ENCODE measurements at places on chromosomes 16 and 17. TPM values are rescaled to one million over a fixed set of nuclear protein-coding genes. Genes with fewer than 3 reads are reported as not detected.

RGS9 gene
- total RNA-seq: 14.3 TPM

DNAI2 gene
- total RNA-seq: not detected

MEOX1 gene
- not detected for total RNA-seq

MCRIP1 gene
- total RNA-seq: 115 TPM

CHD9NB gene
- total RNA-seq: 4.5 TPM

GRAPL gene
- not detected for total RNA-seq

DNA sequence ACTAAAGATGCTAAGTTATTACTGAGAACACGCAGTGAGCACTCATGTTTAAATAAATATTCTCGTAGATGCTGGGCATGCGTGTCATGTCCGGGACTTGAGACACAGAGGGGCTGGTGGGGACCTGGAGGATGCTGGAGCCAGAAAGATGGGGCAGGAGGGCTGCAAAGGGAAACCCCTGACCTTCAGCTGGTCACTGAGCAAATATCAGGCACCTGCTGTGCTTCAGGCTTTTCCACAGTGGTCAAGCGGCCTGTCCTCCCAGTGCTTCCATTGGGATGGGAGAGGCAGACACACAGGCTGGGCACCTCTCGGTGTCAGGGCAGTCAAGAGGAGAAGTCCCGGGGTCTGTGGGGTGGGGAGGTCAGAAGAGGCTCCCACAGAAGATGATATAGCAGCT is 211.4 kb downstream of the GSG1L start:
- DNase-seq: no peak

GRCh38 chr16:87929986-87930385 is 6.3 kb downstream of the CA5A start:
- DNase-seq: no peak

- DNase-seq: no peak
Measured at GRCh38 chr17:58332778-58333735, 4.5 kb upstream of the TSPOAP1 start.

DNA sequence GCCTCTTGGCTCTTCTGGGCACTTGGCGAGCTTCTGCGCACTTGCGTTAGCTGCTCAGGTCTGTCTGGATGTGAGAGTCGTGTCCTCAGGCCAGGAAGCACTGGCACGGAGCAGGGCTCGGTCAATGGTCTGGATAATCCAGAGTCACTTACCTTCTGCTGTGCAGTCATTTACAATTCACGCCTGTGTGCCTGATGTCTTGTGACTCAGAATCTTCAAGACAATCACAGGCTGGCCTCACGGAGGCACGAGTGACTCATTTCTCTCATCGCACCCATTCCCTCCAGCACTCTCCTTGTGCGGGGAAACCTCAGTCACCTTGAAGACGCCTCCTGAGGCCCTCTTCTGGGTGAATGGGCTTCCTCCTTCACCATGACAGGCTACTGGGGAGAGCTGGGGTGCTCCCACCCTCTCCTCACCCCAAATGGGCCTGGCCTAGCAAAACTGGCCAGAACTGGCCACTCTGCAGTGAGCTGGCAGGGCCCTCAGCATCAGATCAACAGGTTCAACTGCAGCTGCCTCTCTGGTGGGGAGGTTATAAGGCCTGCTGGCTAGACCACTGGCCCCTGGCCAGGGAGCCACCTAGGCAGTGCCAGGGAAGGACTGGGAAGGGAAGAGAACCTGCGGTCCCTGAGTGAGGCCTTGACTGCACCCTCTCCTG is 1.9 kb upstream of the CAPN15 start:
- DNase-seq: no peak

DNA sequence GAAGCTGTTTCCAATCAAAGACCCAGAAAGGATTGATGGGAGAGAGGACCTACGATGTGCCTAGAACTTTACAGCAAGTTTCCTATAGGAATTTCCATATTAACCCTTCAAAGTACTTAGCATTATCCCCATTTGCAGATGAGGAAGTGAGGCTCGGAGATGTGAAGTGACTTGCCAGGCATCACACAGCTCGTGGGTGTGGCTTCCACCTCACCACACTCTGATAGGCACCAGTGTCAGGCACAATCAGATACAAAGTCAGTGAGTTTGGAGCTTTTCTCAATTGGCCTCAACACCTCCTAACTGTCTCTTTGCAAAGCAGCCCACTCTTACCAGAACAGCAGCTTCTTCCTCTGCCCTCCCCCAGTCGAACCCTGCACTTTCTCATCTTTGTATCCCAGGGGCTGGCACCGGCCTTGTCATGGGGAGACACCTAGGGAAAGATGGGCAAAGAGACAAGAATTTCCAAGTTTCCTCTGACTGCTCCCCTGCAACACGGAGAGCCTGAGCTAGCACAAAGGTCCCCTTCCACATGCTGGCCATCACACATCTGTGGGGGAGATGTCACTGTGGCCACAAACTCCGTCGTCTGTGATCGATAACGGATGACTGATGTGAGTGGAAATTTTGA is 37.4 kb upstream of the CCL1 start:
- DNase-seq: no peak

GRCh38 chr17:52827526-52827925 is 669.0 kb upstream of the CA10 start:
- DNase-seq: no peak

DNA sequence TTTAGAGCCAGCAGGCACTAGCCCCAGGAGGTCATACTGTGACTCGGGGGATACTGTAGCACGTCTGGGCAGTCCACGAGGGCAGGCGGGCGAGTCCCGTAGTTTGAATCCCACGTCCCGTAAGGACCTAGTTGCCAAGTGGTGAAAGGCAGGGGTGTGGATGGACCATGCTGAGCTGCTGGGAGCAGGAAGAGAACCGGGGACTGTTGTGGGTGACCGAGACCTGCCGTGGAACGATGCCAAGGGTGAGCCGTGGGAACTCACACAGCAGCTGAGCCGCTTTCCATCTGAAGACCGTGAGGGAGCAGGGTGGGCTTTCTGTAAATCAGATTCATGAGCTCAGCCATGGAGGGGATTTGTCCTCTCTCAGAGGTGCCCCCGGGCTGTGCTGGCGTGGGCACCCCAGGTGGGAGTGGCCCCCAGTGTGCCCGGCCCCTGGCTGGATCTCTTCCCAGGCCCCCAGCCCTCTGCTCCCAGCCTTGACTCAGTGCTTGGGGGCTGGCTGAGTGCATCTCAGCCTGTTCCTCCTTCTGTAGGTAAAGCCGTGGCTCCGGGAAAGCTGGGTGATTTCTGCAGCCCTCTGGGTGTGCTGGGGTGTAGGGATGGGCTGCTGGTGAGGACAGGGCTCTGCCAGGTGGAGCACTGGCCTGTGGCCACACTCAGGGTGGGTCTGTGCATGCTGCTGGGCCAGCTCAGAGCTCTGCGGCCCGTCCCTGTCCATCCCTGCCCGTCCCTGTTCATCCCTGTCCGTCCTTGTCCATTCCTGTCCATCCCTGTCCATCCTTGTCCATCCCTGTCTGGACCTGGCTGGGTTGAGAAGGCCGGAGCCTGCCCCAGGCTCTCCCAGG is 13.6 kb downstream of the ASPSCR1 start:
- DNase-seq: no peak

DNA sequence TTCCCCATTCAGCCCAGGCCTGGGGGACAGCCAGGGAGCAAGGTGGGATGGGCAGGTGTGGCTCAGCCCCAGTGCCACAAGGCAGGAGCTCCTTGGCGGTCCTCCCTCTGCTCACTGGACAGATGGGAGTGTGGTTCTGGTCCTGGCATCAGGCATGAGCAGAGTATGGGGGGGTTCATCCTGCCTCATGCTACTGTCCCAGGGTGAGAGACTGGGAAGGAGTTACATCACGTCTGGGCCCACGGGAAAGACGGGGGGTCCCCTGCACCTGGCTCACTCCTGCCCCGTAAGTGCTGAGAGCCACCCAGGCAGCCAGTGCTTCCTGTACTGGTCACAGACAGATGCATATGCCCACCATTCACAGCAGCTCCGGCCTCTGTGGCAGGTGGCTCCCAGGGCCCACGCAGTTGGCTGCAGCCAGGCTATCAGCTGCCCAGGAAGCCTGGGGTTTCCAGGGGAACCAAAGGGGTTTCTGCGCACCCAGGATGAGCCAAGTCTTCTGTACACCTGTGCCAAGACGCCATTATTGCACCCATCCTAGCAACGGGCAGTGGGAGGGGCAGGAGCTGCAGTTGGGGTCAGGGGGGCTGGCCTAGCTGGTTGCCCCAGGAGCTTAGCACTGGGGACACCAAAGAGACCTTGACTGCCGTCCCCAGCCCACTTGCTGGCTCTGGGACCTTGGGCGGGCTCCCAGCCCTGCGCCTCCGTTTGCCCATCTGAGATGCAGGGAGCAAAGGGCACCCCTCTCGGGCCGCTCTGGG is 1.9 kb downstream of the BAIAP3 start:
- DNase-seq: no peak

- no peak for DNase-seq
Measured at GRCh38 chr17:10010752-10011151, 105.7 kb upstream of the RCVRN start.

- DNase-seq: no peak
Measured at GRCh38 chr16:74657870-74658642, 8.6 kb downstream of the RFWD3 start.

- no peak for DNase-seq
Measured at GRCh38 chr16:66507731-66508239, 42.1 kb downstream of the TK2 start.

- no peak for DNase-seq
Measured at GRCh38 chr17:35548208-35548810, 10.8 kb upstream of the SLFN12L start.

DNA sequence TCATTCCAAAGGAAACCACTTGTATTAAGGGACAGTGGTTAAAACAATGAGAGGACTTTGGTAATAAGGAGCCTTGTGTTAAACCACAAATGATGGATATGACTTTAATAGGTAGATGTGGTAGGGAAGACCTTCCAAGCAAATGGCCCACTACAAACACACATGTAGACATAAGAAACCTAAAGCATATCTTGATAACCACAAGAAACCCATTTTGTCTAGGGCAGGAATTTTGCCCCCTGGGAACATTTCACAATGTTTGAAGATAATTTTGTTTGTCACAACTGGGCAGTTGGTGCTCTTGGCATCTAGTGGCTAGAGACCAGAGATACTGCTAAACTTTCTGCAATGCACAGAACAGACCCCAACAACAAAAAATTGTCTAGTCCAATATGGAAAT is 25.8 kb downstream of the KCNJ2 start:
- DNase-seq: no peak

GRCh38 chr17:4540687-4541327 is 14.4 kb downstream of the MYBBP1A start:
- no peak for DNase-seq

- DNase-seq: no peak
Measured at GRCh38 chr17:39352511-39352910, 48.9 kb downstream of the FBXL20 start.

GRCh38 chr17:36030956-36031355 is 13.2 kb upstream of the CCL23 start:
- DNase-seq: no peak

DNA sequence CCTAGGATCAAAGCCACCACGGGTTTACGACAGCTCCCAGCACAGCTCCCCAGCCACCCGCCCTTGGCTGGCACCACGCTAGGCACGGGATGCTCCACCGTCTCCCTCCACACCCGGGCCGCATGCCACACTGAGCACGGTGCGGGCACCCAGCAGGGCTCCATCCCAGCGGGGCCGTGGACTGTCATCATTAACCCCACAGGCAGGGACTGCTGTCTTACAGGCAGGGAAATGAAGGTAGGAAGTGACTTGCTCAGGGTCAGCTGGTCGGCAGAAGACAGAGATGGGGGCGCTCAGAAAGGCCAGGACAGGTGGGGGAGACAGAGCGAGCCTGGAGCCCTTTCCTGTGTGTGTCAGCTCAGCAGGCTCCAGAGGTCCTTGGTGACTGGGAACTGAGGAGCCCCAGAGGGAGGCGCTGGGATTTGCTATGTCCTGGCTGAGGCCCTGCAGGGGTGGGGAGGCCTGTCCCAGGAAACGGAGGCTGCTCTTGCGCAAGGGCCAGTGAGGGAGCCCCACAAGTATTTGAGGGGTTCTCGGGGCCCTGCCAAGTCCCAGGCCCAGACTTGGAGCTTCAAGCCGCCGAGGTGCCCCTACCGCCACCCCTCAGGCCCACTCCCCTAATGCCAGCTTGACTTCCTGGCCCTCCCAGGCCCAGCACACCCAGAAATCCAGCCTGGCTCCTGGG is 3.2 kb downstream of the UBALD1 start:
- DNase-seq: no peak

GRCh38 chr16:49598383-49599170 is 225.0 kb downstream of the C16orf78 start:
- DNase-seq: peak; percentile 17

DNA sequence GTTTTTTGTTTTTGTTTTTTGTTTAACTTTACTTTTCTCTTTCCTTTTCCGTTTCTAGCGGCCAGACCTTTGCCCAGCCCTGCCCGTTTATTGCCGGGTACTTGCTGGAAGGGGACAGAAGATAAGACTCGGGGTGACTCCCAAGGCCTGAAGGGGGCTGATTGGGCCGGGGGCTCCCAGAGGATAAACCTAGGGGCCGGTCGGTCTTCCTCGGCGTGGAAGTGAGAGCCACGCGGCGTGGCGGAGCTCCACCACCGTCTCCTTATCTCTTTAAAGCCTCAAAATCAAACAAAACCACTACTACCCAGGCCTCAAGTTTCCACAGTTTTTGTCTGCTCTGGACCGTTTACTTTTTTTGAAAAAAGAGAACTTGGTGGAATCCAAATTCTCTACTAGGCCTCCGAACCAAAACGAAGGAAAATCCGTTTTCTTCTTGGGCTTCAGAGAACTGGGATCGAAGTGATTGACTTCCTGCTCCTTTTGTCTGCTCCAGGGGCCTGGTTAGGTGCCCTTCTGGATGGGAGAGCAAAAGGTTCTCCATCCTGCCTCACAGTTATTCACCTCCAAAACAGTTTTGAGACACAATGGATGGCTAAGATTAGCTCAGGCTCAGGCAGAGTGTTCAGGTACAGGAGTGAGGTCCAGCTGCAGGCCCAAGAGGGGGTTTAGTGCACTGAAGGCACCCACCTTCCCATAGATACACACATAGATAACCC is 8.5 kb upstream of the HOXB9 start:
- DNase-seq: no peak

- no peak for DNase-seq
Measured at GRCh38 chr16:12546918-12547607, 256.6 kb downstream of the CPPED1 start.

- DNase-seq: no peak
Measured at GRCh38 chr17:79775632-79776031, 2.3 kb upstream of the CBX2 start.

DNA sequence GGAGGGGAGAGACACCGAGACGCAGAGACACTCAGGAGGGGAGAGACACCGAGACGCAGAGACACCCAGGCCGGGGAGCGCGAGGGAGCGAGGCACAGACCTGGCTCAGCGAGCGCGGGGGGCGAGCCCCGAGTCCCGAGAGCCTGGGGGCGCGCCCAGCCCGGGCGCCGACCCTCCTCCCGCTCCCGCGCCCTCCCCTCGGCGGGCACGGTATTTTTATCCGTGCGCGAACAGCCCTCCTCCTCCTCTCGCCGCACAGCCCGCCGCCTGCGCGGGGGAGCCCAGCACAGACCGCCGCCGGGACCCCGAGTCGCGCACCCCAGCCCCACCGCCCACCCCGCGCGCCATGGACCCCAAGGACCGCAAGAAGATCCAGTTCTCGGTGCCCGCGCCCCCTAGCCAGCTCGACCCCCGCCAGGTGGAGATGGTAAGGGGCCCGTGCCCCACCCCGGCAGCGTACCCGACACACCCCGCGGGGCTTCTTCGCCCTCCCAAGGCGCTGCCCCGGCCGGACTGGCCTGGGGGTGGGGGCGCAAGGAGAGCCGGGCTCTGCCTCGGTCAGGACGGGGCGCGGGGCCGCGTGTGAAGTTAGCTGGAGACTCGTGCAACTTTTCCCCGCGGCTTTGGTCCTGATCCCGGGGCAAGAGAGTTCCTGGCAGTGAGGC is 427 bp downstream of the PPP1R1B start:
- DNase-seq: no peak
